Stimulated activated CD4-positive, alpha-beta T cell treated with anti-CD3 and anti-CD28 coated beads, Interleukin-2, amount 100 ng/mL, for 4 hours (primary cell): ENCODE measurements at places on chromosomes 12 and 14.

DNA sequence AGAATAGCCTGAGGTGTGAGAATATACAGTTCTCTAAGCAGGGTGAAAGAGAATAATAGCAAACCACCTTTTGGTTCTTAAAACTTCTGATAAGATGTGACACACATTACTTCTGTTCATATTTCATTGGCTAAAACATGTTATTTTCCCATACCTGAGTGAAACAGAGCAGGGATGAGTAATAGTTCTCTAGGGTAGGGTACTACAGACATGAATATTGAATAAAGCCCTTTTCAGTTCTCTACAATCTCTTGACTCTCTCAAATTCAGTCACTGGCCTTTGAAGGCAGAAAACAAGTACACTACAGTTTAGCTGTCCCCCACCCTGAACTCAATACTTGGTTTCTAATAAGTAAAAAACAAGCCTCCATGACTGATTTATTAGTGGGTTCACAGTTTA is 454.1 kb upstream of the MDGA2 start:
- DNase-seq: no peak

- no peak for DNase-seq
These were observed 6.9 kb downstream of the RARG start for GRCh38 chr12:53224897-53225634.

GRCh38 chr14:100049220-100049619 is 16.0 kb upstream of the EVL start:
- DNase-seq: no peak

GRCh38 chr12:89653-90052 is 23.1 kb downstream of the IQSEC3 start:
- no peak for DNase-seq

DNA sequence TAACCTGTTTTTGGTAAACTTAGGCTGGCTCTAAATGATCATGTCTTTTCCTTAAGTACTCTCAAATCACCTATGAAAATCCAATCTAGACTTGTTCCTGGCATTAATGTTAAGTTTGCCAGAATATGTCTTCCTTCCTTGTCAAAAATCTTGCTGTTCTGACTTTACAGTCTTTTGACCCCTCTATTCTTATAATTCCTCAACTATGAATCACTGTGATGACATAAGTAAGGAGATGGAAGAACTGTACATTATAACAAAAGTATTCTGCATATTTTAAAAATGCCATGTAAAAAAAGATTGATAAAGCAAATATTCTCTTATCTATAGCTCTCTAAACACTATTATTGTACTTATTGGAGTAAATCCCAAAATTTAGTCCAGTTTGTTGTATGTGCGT is 51.4 kb upstream of the BAZ1A start:
- DNase-seq: no peak

DNA sequence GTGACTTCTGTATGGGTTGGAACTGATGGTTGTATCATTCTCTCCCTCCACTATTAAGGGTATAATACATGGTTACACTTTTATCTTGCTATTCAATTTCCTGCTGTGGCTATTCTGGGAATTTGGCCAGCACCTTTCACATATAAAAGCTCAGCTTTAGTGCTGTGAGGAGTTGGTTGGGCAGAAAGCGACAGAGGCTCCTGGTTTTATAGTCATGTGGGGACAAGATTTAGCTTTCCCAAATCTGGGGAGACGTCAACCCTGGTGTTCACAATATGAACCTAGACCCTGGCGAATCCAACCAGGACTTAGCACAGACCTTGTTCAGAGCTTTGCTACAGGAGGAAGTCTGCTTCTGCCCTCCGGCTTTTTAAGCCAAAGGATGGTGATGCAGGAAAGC is 36.5 kb downstream of the FOS start:
- no peak for DNase-seq

- no peak for DNase-seq
These were observed 209.1 kb downstream of the TTC7B start for GRCh38 chr14:90607141-90607540.

GRCh38 chr12:121781998-121782979 is 11.2 kb downstream of the RHOF start:
- DNase-seq: peak; percentile 55

DNA sequence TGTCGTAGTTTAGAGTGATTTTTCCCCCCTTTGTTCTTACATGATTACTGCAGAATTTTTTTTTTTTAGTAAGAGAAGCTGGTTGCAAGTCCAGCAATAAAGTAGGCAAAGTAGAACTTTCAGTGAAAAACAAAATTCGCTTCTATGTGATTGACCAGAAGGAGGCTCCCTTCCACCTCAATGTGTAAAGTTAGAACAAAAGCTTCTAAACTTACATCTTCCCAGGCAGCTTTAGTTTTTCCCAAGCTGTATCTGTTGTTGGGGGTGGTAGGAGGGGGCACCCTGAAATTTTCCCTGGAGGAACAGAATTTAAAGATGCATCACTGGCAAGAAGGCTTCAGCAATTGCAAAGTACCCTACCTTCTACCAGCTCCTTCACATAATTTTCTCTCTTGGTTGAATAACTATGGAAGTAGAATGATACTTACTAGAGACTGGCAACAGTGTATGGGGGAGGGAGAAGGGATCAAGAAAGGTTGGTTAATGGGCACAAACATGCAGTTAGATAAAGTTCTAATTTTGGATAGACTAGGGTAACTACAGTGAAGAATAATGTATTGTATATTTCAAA is 87.3 kb upstream of the E2F7 start:
- DNase-seq: no peak

DNA sequence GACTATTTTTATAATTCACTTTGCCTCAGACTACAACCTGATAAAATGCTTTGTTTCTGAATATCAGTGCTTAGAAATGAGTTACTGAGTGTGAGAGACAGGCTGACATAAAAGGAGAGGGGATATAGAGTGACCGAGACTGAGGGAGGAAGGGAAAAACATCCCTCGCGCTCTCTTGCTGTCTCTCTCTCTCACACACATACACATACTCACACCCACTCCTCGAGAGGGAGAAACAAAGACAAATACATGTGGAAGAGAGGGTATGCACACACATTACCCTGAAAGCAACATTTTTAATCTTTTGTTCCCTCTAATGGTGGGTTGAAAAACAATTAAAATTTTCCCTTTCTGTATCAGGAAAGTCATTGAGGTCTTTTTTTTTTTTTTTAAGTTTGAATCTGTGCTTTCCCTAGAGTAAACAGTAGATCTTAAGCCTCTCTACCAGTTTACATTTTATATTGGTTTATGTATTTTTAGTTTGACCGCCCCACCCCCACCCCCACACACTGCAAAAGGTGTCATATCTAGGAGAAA is 45.3 kb downstream of the FRS2 start:
- DNase-seq: no peak

GRCh38 chr12:31702047-31702446 is 26.8 kb downstream of the AMN1 start:
- DNase-seq: no peak

GRCh38 chr12:80986224-80986623 is 48.5 kb upstream of the LIN7A start:
- DNase-seq: no peak

- no peak for DNase-seq
These were observed 431 bp downstream of the HIP1R start for GRCh38 chr12:122835750-122836026.

- no peak for DNase-seq
These were observed 7.2 kb downstream of the DMAC2L start for GRCh38 chr14:50319293-50319692.

DNA sequence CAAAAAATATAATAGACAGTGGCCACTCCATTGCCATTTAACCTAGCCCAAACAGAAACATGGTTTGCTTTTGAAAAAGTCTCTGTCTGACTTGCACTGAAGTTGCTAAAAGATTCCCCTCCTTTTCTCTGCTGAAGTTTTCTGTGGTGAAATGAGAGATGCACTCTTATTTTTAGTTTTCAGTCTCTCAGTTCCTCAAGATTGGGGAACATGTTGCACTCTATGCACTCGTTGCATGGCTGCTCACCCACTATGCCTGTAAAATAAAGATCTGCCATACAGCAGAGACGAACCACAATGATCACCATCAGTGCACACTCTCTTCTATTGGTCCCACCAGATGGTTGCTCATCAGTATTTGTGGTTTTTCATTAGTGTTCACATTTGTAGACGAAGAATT is 13.1 kb upstream of the DAAM1 start:
- DNase-seq: no peak

- no peak for DNase-seq
These were observed 670.5 kb upstream of the ATXN7L3B start for GRCh38 chr12:73867147-73867546.

- DNase-seq: no peak
These were observed 1373.7 kb downstream of the LRFN5 start for GRCh38 chr14:42980419-42980818.

DNA sequence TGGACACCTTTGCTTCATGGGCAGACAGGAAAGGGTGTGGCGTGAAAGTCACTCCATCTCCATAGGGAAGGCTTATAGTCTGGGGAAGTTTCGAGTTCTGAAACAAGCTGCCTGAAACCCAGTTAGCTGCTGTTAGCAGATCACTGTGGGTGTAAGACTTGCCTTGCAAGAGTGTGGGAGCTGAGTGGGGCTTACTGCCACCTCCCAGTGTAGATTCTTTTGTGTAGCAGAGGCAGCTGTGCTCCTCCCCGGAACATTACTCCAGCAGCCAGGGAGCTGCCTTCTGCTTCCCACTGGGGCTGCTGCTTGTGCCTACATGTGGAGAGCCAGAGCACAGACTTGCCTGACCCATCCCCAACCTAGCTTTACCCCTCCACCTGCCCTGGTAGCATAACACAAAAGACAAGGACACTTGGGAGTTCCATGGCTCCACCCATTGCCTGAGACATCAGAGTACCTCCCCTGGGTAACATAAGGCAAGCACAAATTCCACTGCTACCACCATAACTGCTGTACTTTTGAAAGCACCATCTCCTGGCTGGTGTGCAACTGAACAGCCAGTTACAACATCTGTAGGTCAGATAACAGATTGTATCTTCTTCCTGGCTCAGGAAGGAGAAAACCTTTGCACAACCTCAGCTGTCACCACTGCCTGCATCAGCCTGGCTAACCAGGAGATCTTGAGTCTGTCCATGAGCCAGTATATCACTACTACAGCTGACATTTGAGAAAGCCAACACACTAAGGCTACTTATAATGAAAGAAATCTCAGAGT is 69.5 kb downstream of the ADAMTS20 start:
- DNase-seq: no peak

GRCh38 chr14:52960627-52961026 is 9.8 kb upstream of the FERMT2 start:
- DNase-seq: no peak

DNA sequence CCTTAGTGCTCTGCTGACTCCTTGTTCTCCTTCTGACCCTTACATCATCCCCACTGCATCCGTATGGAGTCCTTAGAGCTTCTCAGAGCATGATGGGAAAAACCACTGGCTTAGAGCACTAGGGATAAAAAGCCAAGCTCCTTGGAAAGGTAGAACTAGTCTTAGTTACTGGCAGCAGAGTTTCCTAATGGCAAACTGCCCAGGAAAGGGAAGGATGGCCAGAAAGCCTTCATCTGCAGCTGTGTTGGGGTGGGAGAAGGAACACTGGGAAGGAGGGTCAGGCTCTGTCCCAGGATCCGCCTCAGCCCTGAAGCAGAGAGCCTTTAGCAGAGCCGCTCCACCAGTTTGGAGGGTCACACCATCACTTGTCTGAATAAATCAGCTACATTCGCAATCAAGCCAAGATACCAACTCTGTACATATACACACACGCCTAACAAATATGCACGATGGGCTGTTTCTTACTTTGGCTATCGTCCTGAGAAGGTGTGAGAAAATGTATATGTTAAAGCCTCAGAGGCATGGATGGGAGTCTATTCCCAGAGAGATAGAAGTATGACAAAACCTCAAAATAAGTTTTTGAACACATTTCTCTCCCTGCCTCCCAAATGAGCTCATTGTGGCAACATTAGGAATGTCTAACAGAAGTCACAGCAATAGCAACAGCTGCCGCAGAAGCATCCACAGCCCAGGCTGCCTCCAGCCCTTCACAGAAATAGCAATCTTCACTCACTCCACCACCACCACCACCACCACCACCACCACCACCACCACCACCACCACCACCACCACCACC is 18.6 kb upstream of the GALNT8 start:
- DNase-seq: no peak

DNA sequence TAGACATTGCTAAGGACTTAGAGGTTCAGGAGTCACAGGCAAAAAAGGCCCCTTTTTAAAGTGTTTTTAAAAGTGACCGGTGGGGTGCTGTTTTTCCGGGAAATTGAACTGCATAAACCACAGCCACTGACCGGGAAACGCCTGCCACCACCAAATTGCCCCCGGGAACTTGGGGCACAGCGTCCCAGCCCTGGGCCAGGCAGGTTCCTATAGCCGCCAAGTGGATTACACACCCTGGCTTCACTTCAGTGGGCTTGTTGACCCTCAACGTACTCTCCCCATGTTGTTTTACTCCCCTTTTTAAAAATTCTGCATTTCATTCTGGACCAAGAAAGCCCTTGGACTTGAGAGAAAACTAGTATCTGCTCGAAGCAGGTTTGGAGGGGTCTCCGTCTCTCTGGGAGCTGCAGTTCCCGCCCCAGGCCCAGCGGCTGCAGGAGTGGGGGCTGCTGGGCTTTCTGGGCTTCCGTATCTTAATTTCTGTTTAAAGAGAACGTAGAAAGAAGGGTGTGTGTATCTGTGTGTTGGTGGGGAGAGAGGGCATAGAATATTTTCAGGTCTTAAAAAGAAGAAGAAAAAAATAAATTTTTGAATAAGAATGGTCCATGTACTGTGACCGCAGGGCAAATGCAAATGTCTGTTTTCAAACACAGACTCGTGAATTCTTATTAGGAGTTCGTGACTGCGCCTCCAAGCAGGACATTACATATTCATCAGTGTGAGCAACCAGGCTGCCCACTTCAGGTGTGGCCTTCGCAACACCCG is 82.9 kb downstream of the PAPOLA start:
- no peak for DNase-seq

- DNase-seq: no peak
These were observed 168.8 kb downstream of the SLC2A13 start for GRCh38 chr12:39937119-39937518.

DNA sequence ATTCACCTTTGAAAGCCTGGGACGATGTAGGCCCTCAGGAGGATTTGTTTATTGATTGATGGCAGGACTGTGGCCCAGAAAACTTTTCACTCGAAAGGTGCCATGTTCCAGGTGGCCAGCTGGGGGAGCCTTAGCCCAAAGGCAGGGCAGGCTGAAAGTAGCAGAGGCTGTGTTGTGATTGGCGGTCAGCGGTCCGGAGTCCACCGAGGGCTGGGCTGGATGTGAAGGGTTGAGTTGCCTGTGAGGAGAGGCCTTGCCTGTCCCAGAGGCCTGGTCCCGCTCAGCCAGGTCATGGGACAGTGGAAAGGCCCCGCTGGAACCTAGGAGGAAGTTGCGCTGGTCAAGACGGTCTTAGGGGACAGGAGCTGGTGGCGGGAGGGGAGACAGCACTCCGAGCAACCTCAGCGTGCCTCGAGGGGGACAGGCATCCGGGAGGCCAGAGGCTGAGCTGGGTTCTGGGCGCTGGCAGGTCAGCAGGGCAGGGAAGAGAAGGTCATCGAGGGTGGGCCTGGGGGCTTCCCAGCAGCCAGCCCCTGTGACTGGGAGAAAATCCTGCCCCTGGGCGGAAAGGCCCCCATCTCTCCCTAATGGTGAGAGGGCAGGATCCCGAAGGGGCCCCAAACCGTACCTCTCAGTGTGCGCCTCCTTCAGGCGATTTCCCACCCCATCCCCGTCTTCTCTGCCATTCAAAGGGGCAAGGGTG is 26.3 kb downstream of the CMA1 start:
- peak; percentile 12 for DNase-seq

GRCh38 chr12:121013715-121014114 is 2.6 kb downstream of the C12orf43 start:
- no peak for DNase-seq
